NCI-H82 (cell line): ENCODE measurements at places on chromosomes 1 and 21.

DNA sequence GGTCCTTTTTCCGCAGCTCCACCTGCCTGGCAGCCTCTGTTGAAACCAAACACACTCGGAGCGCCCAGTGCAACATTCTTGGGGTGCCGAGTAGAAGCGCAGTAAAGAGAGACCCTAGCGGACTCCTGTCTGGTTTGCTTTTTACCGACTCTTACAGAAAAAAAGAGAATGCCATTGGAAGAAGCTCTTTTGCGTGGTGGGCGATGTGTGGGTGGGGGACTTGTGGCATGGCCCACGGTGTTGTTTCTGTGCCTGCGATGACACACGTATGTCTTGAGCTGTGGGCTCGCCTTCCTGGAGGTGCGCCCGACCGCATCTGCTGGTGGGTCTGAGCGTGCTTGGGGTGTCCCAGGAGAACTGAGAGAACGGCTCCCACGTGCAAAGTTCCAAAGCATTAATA is 7.3 kb upstream of the BARHL2 start:
- DNase-seq, result no peak

- no peak for DNase-seq
These were observed 63.0 kb downstream of the MEGF6 start for GRCh38 chr1:3548156-3548893.

DNA sequence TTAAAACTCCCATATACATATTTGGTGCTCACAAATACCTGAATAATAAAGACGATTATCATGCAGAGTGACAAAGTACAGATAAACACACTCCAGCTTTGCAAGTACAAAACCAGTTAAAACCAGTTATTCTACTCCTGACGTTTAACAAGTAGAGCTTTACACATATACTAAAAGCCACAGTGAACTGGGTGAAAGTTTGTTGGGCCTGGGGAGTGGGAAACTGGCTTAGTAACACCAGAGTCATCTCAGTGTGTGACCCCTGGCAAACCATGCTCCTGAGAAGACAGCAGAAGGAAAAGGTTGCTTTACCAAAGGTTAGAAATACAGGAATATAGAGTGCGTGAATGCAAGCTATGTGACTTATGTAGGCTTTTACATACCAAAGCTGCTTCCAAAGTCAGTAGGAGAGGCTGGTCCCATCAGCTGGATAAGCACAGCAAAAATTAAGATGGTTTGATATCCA is 148.1 kb downstream of the NRIP1 start:
- no peak for DNase-seq

DNA sequence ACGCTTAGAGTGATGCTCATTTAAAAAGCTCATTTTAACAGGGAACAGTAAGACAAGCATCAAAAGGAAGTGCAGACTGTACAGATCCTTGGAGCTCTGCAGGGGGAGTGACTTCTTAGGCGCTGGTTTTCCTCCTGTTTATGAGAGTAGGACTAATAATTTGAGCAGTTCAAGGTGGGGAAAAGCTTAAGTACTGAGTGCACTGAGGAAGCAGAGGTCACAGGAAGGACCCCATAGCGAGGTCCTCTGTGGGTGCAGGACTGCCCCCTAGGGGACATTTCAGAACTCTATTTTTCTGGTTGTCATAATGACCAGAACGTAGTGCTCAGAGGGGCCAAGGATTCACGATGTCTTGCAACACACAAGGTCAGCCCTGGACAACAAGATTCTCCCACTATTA is 112.1 kb downstream of the HLCS start:
- DNase-seq, result peak; percentile 85

DNA sequence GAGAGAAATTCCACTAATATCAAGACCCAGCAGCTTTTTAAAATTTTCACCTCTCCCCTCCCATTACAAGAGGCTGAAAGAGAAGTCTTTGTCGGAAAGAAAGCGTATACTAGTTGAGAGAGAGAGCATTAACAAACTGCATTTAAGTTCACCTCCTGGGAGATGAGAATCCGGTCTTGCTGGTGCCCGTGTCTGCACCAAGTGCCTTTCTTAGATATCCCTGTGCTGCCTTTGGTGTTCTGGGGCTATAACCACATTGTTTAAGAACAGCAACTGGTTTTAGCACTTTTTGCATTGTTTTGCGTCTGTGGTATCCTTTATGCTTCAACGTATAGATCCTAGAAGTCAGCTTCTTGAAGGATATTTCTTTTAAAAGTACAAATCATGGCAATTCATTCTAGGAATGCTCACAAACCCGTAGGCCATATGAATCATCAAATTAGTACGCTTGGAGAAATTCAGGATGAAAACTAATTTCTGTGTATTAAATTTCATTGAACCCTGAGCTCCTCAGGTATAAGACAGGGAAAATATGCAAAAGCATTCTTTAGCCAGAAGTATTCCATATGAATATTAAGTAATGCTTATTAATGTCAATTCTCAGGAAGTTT is 3.4 kb upstream of the RPE65 start:
- DNase-seq, result no peak

DNA sequence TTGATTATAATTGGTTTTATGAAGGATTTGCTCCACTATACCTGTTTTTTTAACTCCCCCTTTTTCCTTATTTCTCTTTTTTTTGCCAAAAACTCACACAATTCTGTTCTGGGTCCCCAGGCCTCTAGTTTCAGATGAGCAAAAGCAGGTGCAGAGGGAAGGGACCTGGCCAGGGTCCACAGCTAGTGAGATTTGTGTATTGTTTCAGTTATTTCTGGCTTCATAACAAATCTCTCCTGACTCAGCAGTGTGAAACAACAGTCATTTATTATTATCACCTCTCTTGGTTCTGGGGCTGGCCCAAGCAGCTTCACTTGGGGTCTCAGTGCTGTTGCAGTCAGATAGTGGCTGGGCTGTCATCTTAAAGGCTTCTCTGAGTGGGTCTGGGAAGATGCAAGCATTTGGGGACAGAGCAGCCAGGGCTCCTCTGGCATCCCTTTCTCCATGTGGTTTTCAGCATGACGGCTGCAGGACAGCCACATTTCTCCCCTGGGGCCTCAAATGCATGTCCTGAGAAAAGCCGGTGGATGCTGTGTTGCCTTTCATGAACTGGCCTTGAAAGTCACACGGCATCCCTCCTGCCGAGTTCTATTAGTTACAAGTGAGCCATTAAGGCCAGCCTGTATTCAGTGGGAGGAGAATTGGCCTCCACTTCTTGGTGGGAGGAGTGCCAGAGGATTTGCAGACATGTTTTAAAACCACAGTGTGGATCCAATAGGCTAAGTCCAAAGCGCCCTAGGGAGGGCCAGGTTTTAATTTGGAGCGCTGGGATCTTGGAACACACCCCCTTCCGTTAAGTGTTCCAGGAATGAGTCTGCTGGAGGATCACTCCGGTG is 137.1 kb downstream of the CAMTA1 start:
- DNase-seq, result peak; percentile 46

- no peak for DNase-seq
These were observed 5.1 kb downstream of the IFI16 start for GRCh38 chr1:159014851-159015250.

- peak; percentile 89 for DNase-seq
These were observed 55.0 kb upstream of the PAXBP1 start for GRCh38 chr21:32826329-32827167.

DNA sequence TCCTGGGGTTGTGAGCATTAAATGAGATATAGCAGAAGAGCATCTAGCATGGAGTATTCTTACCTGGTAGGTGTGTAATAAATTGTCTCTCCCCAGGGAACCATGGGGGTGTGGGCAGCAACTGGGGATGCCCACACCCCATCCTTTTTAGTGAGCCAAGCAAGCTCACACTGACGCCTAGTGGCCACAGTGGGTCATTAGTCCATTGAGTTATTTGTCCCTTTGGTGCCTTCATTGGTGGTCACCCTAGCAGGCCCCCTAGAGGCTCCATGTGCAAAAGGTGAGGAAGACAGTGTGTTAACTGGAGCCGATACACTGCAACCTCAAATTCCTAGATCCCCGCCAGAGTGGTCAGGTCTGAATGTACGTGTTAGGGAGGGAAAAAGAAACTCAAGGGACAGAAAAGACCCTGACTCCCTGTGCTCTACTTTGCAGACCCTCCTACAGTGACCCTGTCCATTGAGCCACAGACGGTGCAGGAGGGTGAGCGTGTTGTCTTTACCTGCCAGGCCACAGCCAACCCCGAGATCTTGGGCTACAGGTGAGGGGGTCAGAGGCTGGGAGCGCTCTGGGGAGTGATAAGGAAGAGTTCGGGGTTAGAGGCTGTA is 93.3 kb upstream of the CD1D start:
- DNase-seq, result peak; percentile 96

GRCh38 chr1:57831624-57832023 is 407.8 kb upstream of the DAB1 start:
- no peak for DNase-seq

- DNase-seq, result no peak
These were observed 293.9 kb upstream of the PROX1 start for GRCh38 chr1:213693864-213694263.

- DNase-seq, result peak; percentile 84
These were observed 9.0 kb upstream of the RHBG start for GRCh38 chr1:156359973-156360372.

DNA sequence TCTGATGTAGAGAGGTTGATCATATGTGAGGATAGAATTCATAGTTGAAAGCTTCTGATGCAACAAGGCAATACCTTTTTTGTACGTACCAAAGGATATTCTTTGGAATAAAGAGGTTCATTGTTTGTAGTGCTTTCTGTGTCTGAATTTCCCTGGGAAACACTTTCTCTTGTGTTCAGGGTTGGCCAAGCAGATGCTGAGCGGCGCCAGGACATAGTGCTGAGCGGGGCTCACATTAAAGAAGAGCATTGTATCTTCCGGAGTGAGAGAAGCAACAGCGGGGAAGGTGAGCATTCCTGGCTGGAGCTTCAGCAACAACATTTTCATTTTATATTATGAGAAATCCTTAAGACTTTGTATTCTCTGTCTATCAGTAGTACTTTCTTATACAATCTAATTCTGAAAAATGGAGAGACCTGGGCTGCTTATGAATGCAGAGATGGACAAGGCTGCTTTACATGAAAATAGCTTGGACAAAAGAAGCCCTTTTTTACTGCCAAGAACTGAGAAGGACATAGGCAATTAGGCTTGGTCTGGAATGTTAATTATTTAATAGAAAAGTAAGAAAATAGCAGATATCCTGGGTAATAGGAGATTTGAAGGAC is 85.2 kb downstream of the KIF1B start:
- no peak for DNase-seq

- peak; percentile 49 for DNase-seq
These were observed 14.8 kb downstream of the AVPR1B start for GRCh38 chr1:206102292-206102936.

DNA sequence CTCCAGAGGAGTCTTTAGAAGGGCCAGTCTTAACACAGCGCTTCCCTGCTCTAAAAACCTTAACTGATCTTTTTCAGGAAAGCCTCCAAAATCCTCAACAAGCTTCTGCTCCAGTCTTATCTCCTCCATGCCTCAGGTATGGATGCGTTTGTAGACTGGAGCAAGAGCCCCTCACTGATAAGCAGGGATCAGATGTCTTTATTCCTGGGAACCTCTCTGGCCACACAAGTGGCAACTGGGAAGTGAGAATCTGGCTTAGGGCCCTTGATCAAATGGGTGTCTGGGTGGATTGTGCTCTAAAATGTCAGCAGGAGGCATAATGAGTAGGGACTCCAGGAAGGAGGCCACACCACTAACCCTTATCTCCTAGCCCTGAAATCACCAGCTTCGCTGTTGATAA is 1.4 kb downstream of the ZBTB8A start:
- peak; percentile 41 for DNase-seq

GRCh38 chr1:50163680-50164079 is 55.0 kb downstream of the ELAVL4 start:
- no peak for DNase-seq

DNA sequence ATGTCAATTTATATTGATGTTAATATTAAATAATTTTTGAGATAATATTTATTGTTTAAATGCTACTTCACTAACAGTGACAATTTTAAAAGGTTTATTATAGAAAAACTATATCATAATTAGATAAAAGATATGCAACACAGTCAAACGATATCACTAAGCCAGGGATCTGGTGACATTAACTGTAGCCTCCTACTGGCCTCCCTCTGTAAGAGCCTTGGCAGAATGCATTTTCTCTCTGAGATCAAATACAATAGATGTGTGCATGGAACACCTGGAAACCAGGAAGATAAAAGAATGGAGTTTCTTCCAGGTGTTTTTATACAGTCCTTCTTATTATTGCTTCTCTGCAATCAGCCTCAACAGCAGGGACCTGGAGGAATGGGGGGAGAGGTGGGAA is 1762.1 kb downstream of the BRINP3 start:
- peak; percentile 35 for DNase-seq

DNA sequence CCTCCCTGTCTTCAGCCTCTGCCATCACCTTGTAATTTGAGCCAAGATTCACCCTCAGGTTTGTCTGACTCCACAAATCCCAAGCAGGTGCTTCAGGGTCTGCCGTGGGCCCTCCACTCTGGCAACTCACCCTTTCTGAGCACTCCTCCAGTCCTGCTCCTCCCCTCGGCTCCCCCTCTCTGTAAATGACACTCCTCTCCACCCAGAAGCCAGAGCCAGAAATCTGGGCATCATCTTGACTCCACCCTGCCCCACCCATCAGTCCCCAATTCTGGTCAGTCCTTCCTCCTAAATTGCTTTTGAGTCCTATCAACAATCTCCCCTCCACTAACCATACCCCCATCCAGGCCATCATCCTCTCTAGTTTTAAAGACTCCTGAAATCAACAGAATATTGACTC is 40.5 kb downstream of the RCSD1 start:
- DNase-seq, result no peak

GRCh38 chr1:20178634-20179370 is 7.1 kb upstream of the UBXN10 start:
- no peak for DNase-seq

GRCh38 chr1:57894315-57894714 is 470.5 kb upstream of the DAB1 start:
- DNase-seq, result no peak

GRCh38 chr21:40386294-40386911 is 460.6 kb downstream of the DSCAM start:
- peak; percentile 81 for DNase-seq

GRCh38 chr21:31370893-31371544 is 27.0 kb upstream of the TIAM1 start:
- no peak for DNase-seq

- no peak for DNase-seq
These were observed 293.8 kb upstream of the USP25 start for GRCh38 chr21:15436031-15436430.

DNA sequence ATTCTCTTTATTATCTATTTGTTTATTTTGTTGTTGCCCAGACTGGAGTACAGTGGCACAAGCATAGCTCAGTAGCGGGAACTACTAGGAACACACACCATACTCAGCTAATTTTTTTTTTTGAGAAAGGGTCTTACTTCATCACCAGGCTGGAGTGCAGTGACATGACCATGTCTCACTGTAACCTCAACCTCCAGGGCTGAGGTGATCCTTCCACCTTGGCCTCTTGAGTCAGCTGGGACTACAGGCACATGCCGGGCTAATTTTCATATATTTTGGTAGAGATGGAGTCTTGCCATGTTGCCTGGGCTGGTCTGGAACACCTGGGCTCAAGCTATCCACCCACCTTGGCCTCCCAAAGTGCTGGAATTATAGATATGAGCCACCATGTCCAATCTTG is 5.3 kb upstream of the TXNIP start:
- DNase-seq, result no peak
